Memory B cell (primary cell): ENCODE measurements at places on chromosomes 16 and 17.

- DNase-seq, result no peak
These were observed 14.2 kb downstream of the ANKFY1 start for GRCh38 chr17:4249452-4250029.

DNA sequence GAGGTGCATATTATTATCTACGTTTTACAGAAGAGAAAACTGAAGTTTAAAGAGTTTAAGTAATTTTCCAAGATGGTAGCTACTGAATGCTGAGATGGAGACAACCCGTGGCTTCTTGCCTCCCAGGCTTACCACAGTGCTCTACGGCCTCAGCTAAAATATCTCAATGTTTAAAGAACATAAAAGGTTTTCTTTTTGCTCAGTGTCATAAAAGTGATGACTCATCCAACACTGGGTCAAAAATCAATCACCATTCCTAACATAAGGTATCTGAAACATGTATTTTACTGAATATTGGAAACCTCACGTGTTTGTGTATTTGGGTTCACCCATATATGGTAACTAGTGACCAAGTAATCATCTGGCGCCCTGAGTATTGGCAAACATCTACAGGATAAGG, 18.4 kb downstream of the ABCA9 start:
- DNase-seq, result no peak

DNA sequence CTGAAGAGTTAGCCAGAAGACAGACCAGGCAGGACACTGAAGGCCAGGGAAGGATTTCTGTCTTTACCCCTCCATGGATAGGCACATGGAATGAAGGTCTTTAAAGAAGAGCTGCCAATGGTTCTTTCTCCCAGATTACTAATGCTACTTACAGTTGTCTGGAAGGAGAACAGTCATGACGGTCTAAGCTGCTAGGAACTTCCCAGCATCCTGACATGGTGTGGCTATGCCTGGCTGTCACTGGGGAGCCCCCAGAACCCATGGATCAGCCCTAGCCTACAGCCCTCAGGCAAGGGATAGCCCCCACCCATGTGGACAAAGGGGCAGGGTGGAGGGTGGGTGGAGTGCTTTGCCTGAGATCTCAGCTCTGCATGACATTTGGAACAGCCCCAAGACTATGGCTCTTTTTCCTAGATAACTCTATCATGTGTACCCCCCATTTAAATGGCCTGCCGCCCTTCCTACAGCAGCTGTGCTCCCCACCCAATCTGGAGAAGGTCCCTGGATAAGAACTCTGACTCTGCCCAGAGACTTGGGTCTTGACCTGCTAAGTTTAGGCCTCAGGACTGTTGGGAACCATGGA, 9.2 kb upstream of the KAT7 start:
- no peak for DNase-seq

DNA sequence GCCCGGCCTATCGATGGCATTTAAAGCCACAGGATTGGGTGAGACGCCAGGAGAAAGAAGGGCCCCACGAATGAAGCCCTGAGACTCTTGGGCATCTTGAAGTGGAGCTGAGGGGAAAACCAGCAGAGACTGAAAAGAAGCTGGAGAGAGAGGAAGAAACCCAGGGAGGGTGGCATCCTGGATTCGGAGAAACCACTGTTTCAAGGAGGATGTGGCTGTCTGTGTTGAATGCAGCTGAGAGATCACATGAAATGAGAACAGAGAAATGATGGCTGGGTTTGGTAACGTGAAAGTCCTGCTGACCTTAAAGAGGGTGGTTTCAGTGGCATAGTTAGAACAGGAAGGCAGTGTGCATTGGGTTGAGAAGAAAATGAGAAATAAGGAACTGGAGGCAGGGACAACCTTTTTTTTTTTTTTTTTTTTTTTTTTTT, 3.8 kb downstream of the TNFSF12 start:
- no peak for DNase-seq

DNA sequence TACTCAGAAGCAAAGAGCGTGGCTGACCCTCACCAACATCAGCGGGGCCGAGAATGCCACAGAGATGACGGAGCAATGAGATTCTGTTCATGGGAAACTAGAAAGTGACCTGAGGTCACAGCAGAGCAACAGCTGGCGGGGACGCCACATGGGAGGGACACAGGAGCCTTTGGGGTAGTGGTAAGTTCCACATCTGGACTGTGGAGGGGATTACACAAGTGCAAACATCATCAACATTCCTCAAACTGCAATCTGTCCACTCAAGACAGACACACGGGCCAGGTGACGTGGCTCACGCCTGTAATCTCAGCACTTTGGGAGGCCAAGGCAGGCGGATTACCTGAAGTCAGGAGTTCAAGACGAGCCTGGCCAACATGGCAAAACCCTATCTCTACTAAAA, 11.2 kb downstream of the HAGH start:
- DNase-seq, result no peak

DNA sequence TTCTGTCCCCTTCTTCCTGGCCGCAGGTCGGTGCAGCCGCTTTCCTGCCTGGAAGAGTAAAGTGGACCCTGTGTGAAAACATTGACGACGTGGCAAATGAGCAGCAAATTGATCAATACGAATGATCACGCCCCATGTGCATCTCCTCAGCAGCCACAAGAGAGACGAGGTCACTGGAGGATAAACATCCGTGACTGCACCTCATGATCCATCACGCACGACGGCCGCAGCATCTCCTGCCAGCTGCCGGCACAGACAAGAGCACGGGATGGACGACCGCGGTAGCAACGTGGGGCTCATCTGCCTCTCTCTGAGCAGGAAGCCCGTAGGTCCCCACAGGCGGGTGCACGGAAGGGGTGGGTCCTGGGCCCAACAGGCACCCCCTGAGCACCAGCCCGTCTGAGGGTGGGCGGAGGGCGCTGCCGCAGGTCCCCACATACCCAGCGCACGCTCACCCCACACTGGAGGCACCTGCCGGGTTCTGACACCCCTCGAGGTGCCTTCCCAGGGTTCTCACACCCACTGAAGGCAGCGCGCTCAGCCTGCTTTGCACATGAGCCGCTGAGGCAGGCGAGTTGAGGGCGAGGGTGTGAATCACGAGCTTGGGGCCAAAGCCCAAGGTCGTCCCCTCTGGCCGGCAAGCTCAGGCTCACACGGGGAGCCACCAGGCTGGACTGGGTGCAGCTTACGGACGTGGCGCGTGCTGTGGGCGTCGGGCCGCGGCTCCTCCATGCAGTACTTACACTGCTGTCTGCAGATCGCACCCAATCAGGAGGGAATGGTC, 12.3 kb upstream of the CDH15 start:
- no peak for DNase-seq

DNA sequence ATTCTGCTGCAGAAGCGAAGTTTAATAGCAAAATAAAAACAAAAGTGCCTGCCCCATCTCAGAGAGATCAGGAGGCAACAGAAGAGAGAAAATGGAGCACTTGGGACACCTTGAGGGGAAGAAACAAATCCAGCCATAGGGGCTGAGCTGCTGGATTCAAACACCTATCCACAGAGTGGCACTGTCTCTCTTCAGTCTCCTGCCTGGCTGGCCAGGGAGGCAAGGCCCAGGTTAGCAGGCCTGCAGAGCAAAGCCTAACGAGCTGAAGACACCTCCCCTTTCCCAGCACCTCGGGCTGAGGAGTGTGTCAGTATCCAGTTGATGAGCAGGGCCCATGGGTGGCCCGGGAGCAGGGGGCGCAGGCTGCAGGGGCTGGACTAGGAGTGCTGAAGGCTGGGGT, 8.8 kb upstream of the KRT31 start:
- DNase-seq, result no peak

GRCh38 chr16:23753908-23754593, 775 bp upstream of the CHP2 start:
- no peak for DNase-seq

DNA sequence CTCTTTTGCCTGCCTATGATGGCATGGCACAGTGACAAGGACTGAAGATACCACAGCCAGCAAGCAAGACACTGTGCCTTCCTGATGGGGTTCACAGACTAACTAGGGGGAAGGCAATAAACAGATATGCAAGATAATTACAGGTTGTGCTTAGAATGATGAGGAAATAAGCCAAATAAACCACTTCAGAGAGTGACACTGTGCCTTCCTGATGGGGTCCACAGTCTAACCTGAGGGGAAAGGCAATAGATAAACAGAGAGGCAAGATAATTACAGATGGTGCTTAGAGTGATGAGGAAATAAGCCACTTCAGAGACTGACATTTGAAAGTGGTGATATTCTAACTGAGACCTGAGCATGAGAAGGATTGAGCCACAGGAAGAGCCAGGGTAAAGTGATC, 84.2 kb downstream of the HS3ST2 start:
- DNase-seq, result no peak

GRCh38 chr16:1181404-1182315, 28.8 kb downstream of the CACNA1H start:
- no peak for DNase-seq

GRCh38 chr17:3639981-3640596, 3.5 kb downstream of the CTNS start:
- no peak for DNase-seq

DNA sequence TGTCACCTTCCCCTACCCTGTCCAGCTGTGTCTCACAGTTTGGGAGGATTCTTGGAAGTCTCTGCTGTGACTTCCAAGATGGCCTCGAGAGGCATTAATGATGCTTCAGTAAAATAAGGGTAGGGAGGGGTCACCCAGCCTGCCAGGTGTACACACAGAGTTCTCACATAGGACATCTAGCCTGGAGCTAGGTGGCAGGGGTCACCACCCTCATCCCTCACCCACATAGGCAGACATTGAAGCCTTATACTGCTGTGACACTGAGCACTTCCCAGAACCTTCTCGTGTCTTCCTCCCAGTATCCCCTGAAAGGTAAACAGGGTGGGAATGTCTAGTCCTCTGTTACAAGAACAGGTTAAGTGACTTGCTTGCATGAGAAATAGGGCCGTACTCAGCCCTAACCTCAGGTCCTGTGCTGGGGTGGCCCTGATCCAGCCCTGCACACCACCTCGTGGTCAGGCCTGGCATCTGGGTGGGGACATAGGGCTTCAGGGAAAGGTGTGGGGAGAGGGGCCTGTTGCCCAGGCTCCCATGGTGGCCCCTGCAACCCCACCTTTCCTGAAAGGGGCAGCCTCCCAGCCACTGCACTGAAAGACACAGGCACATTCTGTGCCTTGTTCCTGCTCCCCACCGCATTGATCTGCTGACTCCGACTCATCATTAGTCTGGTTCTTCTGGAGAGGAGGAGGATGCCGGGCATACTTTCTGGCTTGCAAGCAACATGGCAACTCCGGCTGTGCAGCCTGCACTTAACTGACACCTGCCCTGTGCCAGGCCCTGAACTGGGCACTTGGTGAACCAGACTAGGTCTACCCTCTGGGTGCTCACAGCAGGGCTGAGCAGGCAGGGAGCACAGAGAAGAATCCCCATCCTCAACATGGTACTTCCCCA, 3.6 kb upstream of the MMP15 start:
- DNase-seq, result no peak

DNA sequence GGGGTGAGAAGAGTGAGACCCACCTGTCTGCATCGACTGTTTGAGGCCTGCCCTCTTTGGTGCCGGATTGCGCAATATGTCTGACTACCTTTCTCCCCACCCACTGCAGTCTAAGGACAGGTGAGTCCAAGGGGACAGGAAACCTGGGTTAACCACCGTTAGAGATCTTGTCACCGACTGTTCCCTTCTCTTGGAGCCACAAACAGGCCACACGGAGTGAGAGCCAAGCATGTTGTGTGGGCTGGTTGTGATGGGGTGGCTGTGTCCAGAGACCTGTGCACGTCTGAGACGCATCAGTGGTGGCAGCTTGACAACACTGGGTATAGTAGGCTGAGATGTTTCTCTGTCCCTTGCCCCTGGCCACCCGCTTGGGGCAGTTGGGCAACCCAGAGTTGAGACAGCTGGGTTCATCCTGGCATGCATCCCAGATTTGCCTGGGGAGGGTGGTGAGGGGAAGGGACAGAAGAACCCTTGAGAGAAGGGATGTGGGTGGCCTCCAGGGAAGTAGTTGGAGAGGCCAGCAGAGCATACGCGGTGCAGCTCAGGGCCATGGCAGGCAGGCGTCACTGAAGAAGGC, 21.4 kb downstream of the MPRIP start:
- DNase-seq, result no peak

DNA sequence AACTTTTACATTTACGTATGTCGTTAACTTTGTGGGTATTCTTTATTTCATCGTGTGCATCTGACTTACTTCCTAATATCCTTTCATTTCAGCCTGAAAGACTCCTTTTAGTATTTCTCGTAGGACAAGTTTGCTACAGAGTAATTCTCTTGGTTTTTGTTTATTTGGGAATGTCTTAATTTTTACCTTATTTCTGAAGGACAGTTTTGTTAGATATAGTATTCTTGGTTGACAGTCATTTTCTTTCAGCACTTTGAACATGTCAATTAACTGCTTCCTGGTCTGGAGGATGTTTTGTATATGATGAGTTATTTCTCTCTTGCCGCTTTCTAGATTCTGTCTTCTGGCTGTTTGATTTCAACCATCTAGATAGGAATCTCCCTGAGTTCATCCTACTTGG, 109.2 kb upstream of the NACA2 start:
- DNase-seq, result no peak
